ENCODE measurements at places on chromosomes 5 and 9. TPM values are rescaled to one million over a fixed set of nuclear protein-coding genes. Genes with fewer than 3 reads are reported as not detected.

Gene FOXD4L6
- not detected for total RNA-seq

Gene GRXCR2
- total RNA-seq = 2.7 TPM

Gene S1PR3
- total RNA-seq = 37.2 TPM

Gene IFNA2
- not detected for total RNA-seq

Gene FREM1
- total RNA-seq = 5.3 TPM

Gene IFNB1
- total RNA-seq = not detected

Gene KCNIP1
- not detected for total RNA-seq

Gene PRXL2C
- total RNA-seq = 12.0 TPM

Gene LMX1B
- 1.7 TPM for total RNA-seq

Gene FOXD4L3
- total RNA-seq = not detected

Gene GGTA1
- total RNA-seq = 24.2 TPM

Gene CCL27
- total RNA-seq = not detected

Gene RABGAP1
- total RNA-seq = 51.7 TPM

Gene LIFR
- 63.1 TPM for total RNA-seq

Gene TYRP1
- total RNA-seq = 35.1 TPM

Gene PDE8B
- 49.2 TPM for total RNA-seq

Gene NEURL1B
- total RNA-seq = 13.2 TPM

Gene EQTN
- not detected for total RNA-seq

Measured in right cardiac atrium (tissue), 5 donors.